ENCODE measurements at places on chromosomes 4 and X. TPM values are rescaled to one million over a fixed set of nuclear protein-coding genes. Genes with fewer than 3 reads are reported as not detected.

GRCh38 chrX:79161655-79162054, 17.2 kb downstream of the GPR174 start:
- DNase-seq: peak; percentile 69

GRCh38 chrX:29196501-29196900, 609.3 kb downstream of the IL1RAPL1 start:
- DNase-seq: no peak

DNA sequence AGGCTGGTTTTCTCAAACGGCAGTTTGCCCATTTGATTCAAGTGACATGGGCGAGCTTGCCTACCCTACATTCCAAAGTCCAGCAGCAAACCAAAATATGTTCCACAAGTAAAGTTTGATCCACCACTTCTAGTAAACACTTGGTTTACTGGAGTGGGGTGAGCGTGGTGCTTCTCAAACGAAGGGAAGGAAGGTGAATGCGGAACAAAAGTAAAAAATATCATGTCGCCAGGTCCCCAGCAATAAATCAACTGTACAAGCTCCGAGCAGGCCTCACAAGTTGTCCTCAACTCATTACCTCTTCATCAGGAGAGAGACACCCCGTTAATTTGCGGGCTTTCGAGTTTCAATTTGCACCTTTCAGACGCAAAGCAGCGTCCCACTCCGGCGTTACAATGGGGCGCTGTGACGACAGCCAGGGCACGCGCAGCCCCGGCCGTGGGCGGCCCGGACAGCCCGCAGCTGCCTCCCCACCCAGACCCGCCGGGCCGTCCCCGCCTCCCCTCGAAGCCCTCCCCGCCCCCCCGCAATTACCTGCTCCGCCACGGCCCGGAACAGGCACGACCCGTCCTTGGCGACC, 1.0 kb downstream of the OTUD4 start:
- DNase-seq: peak; percentile 92

- DNase-seq: no peak
Measured at GRCh38 chr4:175277816-175278215, 359.7 kb downstream of the ADAM29 start.

DNA sequence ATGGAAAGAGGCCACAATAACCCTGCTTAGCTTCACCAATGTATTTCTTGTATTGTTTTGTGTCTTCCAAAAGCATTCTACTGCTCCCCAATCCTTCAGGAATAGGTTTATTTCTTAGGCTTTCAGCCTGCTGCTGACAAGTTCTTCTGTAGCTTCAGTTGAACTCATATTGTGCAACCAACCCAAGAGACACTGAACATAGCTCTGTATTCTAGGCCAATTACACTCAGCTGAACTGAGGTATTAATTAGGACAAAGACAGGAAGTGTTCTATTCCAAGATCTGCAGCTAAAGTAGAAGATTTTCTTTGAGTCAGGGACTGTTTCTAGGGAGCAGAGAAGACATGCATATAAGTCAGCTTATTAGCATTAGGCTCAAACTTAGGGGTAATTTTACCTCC, 151.8 kb downstream of the LHFPL1 start:
- no peak for DNase-seq

PCDH18 gene
- total RNA-seq: not detected

DNA sequence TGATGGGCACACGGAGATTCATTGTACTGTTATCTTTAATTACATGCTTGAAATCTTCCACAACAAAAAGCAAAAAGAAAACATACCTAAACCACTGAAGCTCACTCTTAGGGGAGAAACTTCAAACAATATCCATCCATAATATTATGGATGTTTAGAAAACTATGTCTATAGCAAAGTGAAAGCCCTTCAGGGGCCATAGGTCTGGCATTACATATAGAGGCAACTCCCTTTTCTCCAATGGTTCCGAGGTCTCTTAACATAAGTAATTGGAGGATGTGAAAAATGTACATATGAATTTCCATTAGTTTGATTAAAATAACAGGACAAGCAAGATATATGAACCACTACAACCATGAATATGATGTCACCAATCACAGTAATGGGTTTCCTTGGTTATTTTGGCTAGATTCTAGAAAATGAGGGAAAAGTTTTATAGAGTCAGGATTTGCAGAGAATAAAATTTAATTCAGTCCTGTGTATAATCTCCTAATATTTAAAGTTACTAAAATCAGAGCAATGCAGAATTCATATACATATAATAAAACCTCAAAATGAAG, 10.8 kb downstream of the UGDH start:
- DNase-seq: no peak

CENPVL1 gene
- not detected for total RNA-seq

GRCh38 chrX:134362560-134363089, 97.3 kb upstream of the HPRT1 start:
- no peak for DNase-seq

SCD5 gene
- 0.41 TPM for total RNA-seq

FAM133A gene
- total RNA-seq: not detected

GRCh38 chrX:49184294-49185281, 1.6 kb downstream of the PRICKLE3 start:
- DNase-seq: no peak

DNA sequence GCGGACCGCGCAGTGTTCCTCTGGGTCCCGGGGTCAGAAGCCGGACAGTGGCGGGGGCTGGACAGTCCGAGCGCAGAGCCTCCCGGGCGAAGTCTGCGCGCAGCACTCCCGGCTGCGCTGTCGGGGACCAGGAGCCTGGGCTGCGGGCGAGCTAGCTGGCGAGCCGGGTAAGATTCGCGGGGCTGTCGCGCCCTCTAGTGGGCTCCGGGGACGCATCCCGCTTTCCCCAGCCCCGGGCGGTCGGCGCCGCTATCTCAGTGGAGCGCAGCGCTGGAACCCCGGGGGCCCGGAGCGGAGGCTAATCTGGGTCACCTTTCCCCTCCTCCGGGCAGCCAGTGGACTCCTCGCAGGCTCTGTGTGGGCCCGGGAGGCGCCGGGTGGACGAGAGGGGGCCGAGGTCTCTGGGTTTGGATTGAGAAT, 4.2 kb downstream of the PDGFRA start:
- peak; percentile 58 for DNase-seq

- no peak for DNase-seq
Measured at GRCh38 chr4:87077914-87078585, 142.4 kb downstream of the KLHL8 start.

GRCh38 chr4:141999446-142000143, 363.2 kb downstream of the IL15 start:
- no peak for DNase-seq

GRCh38 chrX:153669174-153669890, 4.3 kb downstream of the PNCK start:
- DNase-seq: peak; percentile 39

- DNase-seq: no peak
Measured at GRCh38 chr4:87243426-87244053, 23.1 kb upstream of the KLHL8 start.

- DNase-seq: no peak
Measured at GRCh38 chrX:118574666-118575065, 79.1 kb downstream of the DOCK11 start.

GRCh38 chr4:26839534-26839951, 21.1 kb upstream of the STIM2 start:
- no peak for DNase-seq

GRCh38 chrX:1584237-1585011, 7.0 kb upstream of the AKAP17A start:
- DNase-seq: no peak

DNA sequence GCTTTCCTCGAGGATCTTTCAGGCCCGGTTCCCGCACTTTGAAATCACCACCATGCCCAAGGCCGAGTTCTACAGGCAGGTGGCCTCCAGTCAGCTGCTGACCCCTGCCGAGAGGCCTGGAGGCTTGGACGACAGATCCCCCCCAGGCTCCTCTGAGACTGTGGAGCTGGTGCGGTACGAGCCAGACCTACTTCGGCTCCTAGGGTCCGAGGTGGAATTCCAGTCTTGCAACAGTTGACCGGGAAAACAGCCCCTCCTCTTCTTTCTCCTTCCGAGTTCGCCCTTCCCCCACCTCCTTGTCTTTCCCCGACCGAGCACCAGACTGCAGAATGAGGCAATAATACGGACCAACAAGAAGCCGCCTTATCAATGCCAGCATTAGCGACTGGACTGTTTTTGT, 54.4 kb downstream of the ELF4 start:
- DNase-seq: no peak

GLUD2 gene
- 0.62 TPM for total RNA-seq

GRCh38 chr4:125132729-125133128, 182.0 kb upstream of the FAT4 start:
- DNase-seq: no peak

GRCh38 chrX:120653000-120653399, 23.1 kb upstream of the C1GALT1C1 start:
- no peak for DNase-seq

DNA sequence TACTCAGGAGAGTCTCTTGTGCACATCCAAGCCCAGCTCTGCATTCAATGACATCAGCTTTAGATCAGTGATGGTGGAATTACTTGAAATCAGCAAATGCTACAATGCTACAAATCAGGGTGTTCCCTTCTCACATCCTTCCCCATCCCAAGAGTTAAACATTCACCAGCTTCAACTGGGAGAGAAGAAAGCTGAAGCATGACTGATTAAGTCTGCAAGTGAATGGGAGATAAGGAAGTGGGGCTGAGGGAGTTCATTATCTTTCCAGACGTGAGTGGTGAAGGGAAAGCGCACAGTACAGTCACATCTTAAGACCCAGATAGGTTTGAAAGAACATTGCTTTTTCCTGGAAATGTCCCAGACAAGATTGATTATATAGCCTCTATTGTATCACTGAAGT, 26.2 kb upstream of the MAP9 start:
- no peak for DNase-seq

ZIC3 gene
- not detected for total RNA-seq

REST gene
- total RNA-seq: 60.7 TPM

DNA sequence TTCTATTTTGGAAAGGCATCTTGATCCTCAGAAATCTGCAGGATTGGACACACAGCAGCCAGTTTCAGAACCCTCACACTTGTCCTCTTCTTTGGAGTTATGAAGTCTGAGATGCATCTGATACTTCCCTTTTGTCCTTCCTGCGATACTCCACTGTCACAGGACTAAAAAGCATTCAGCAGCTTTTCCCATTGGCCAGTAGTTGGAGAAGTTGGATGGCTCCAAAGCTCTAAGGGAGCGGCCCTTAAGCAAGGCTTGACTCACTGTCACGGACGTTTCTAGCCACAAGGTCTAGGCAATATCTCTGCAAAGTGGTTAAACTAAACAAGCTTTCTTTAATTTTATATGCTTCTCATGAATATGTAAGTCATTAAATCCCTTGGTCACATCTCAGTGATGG, 417.0 kb downstream of the AFF2 start:
- no peak for DNase-seq

PPP1R3F gene
- 4.8 TPM for total RNA-seq

TRMT44 gene
- total RNA-seq: 34.9 TPM

- no peak for DNase-seq
Measured at GRCh38 chrX:104921584-104922205, 298.8 kb downstream of the TEX13A start.

GRCh38 chrX:41695426-41695825, 6.7 kb downstream of the GPR34 start:
- DNase-seq: no peak

WDR17 gene
- total RNA-seq: not detected

DNA sequence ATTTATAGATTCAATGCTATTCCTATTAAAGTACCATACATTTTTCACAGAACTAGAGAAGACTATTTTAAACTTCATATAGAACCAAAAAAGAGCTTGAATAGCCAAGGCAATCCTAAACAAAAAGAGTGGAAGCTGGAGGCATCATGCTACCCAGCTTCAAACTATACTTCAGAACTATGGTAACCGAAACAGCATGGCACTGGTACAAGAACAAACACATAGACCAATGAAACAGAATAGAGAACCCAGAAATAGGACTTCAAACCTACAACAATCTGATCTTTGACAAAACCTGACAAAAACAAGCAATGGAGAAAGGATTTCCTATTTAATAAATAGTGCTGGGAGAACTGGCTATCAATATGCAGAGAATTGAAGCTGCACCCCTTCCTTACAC, 134.2 kb upstream of the PAQR3 start:
- no peak for DNase-seq

DNA sequence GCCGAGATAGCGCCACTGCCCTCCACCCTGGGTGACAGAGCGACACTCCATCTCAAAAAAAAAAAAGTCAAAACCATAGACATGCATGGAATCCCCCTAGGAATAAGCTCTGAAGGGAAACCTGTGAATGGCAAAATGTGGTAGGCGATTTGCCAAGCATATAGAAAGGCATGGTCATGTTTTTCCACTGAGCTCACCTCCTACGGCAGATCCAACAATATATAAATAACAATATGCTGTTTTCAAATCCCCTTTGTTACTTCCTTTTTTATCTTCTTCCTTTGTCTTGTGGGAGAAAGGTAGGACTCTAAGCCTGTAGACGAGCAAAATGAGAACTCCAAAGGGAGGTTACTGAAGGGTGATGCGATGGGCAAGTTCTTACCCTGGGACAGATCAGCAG, 219.0 kb downstream of the PALLD start:
- DNase-seq: no peak

ARAP2 gene
- total RNA-seq: 95.8 TPM

- no peak for DNase-seq
Measured at GRCh38 chr4:26000274-26000950, 86.4 kb downstream of the SMIM20 start.

VSIG4 gene
- total RNA-seq: not detected

DNA sequence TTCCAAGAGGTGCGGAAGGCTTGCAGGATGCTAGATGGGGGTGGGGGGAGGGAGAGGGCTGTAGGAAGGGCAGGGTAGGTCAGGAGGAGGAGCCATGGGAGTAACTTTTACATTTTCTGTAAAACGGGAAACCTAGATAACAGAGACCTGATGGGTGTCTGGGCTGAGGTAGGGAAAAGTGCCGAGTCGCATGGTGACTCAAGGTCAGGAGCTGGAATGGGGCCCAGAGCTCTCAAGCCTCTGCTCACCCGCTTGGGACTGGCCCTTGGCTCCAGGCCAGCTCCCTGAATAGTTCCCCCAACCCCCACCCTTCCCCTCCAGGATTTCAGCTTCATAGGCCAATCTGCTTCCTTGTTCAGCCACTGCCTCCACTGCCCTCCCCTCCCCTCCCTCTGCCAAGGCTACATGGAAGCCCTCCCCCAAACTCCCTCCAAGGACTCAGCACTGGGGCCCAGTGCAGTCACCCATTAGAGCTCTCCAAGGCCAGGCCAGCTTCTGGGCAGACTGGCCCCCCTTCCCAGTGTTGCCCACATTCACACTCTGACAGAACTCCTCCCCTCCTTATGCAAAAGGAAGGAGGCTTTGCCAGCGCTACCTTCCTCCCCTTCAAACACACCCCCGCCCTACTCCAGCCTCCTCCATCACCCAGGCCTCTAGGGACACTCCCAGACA, 43.6 kb downstream of the TSC22D3 start:
- no peak for DNase-seq

SPP1 gene
- not detected for total RNA-seq
